ENCODE measurements at places on chromosomes 13 and 19.

DNA sequence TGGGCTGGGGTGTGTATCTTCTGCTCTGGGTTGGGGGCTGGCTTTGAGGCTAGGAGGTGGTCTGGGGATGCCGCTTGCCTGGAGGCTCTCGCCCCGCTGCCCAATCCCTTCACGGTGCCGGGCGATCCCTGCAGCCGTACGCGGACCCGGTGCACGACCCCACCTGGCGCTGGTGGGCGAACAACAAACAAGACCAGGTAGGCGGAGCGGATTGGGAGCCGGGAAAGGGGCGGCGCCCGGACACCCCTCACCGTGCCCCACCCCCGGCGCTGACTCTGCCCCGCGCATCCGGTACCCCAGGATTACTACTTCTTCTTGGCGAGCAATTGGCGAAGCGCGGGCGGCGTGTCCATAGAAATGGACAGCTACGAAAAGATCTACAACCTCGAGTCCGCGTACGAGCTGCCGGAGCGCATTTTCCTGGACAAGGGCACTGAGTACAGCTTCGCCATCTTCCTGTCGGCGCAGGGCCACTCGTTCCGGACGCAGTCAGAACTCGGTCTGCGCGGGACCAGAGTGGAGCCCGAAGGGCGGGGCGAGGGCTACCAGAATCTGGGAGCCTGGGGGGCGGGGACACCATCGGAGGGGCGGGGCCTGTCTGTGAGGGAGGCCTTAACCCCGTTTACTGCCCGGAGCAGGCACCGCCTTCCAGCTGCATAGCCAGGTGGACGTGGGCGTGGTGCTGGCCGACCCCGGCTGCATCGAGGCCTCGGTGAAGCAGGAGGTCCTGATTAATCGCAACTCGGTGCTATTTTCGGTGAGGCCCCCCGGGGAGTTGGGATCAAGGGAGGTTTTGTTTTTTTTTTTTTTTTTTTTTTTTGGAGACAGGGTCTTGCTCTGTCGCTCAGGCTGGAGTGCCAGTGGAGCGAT lies 12.1 kb upstream of the PSMD8 start:
- peak; percentile 39 for DNase-seq

DNA sequence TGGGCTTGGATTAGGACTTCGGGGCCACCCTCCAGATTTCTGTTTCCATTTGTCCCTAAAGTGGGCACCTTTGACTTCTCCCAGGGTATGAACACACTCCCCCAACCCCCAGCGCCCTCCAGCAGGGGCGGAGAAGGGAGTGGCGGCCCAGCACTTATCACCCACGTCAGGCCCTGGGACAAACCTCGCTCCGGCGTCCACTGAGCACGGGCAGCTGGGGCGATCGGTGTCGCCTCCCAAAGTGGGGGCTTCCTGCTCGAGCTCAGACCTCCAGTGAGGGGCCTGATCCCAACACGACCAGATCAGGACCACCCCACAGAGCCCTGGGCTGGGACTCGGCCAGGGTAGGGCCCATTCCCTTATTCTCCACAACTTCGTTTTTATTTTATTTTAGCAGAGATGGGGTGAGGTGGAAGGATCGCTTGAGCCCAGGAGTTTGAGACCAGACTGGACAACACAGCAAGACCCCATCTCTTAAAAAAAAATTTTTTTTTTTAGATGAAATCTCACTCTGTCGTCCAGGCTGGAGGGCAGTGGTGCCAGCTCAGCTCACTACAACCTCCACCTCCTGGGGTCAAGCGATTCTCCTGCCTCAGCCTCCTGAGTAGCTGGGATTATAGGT lies 3.7 kb upstream of the TCF3 start:
- DNase-seq: no peak

DNA sequence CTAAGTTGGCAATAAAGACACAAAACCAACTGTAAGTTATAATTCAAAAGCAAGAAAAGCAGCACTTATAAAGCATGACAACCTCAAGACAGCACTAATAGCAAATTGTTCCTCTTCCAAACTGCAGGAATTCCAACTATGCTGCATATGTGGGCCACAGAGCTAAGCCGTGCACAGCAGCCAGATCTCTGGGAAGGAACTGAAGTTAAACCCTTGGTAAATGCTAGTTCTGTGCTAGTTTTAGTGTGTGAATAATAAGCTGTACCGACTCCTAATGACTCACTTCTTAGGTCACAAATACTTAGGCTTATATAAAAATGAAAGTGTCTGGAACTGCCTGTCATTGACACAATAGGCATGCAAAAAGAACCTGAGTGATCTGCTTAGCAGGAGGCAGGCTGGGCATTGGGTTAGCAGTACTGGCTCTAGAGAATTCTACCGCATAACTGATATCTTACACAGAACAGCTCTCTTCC lies 21.2 kb upstream of the GTF3A start:
- DNase-seq: no peak

DNA sequence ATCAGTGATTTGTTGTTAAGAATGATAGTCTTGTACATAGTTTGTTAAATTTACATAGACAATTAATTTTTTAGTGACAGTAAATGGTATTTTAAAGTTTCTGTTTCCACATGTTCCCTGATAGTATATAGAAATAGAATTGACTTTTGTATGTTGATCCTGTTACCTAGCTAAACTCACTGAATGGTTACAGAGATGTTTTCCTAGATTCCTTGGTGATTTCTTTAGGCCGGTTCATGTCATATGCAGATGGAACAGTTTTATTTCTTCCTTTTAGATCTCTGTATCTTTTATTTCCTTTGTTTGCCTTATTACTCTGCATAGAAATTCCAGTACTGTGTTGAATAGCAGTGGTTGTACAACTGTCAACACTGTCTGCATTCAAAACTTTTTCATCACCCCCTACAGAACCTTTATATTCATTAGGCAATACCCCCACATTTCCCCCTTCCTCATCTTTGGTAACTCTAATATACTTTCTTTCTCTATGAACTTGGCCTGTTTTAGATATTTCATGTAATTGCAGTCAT lies 86.3 kb downstream of the NBEA start:
- DNase-seq: no peak

GRCh38 chr13:94950303-94950702 lies 238.0 kb upstream of the SOX21 start:
- no peak for DNase-seq
